Stimulated activated CD8-positive, alpha-beta memory T cell treated with anti-CD3 and anti-CD28 coated beads, Interleukin-7, amount 100 ng/mL, for 1 hour (primary cell): ENCODE measurements at places on chromosomes 2 and 18.

DNA sequence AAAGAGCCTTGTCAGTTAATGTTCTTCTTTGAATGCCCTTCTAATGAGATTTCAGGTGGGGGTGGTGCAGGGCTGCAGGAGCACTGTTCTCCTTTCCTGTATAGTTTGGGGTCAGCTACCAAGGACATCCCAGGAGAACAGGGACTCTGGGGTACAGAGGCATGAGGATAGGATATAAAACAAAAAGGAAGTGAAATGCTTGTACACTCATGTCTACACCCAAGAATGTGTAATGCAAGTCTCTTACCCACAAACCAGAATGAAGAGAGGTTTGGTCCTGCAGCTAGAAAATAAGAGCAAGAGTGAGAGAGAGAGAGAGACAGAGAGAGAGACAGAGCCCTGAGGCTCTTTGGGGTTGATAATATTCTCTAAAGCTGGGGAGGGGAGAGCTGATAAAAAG lies 151.8 kb upstream of the KCTD1 start:
- DNase-seq, result no peak

DNA sequence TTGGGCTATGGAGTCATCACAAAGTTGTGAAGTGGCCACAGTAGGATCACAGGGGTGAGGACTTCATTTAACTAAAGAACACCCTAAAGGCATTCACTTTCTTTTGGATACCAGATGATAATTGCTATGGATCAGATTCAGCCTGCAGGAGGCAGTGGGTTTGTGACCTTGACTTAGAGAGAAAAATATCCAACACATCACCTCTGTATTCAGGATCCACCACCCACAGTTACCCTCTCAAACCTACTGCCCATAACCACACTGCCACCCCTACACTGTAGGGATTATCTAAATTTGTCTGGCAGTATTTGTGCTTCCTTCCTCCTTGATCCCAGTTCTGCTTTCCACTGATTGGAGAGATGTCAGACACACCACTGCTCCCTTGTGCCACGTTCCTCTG lies 269.4 kb downstream of the MYCN start:
- no peak for DNase-seq

DNA sequence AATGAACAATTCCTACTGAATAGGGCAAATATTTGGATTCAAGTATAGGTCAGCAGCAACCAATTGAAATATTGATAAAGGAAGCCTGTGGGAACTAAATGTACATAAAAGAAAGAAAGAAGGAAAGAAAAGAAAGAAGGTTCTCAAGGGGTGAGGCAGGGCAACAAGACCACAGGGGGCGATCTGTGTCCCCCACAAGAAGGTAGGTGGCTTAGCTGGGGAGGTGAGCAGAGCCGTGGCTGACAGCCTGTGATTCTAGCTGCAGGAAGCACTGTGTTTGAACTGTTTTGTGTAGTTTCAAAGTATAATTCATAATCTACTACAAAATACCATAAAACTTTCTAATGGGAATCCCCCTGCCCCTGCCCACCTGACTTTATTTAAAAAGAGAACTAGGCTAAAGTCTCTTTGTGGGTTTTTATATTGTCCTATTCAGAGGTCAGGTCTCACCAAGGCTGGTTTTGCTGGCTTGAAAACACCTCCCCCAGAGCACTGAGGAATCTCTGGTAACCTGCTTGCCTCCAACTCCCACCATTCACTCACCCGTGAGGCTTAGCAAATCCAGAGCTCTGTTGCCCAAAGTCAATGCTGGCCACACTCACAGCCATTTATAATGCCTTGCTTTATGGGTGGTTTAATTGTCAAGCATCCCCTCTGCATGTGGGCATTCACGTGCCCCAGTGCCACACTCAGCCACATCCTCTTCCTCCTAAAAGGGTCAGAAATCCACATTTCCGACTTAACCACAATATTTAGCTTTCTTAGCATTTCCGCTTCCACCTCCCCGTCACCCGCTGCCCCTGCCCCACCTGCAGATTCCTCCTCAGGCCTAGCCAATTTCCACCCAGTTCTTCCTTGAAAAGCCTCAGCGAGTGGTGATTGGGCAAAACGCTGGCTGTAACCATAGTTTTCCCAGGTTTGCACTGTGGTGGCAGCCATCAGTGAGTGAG lies 36.4 kb upstream of the LMAN1 start:
- no peak for DNase-seq

- DNase-seq, result no peak
Measured at GRCh38 chr2:45629971-45630370, 18.9 kb upstream of the SRBD1 start.

- no peak for DNase-seq
Measured at GRCh38 chr18:8413751-8414150, 195.5 kb upstream of the RAB12 start.

DNA sequence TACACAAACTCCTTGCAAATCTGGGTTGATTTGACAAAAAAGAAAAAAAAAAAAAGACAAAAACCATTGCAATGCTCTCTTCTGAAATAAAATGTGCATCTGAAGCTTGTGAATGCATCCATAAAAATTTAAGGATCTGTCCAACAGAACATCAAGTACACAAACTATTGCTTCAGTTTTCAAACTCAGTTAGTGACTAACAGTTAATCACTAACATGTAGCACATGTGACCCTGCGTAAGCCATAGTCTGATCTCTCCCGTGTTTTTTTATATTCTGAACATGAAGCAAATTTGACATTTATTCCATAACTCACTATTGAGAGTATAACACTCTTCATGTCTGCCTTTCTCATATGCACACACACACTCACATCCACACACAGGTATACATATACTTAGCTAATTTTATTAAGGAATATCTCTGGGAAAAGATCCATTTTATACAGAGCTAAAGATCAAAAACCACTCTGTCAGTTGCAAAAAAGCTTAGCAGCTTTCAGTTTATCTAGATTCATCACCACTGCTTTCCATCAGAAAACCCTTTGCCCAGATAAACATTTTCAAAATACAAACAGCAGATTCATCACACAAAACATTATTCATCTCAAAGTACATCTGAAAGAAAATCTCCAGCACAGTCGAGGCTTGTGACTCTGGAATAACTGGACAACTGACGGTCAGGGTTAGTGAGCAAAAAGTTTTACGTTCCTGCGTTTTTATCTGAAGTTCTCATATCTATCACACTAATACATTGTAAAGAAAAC lies 1000.4 kb upstream of the ACVR2A start:
- no peak for DNase-seq

GRCh38 chr2:120589771-120590608 lies 145.7 kb upstream of the GLI2 start:
- no peak for DNase-seq

DNA sequence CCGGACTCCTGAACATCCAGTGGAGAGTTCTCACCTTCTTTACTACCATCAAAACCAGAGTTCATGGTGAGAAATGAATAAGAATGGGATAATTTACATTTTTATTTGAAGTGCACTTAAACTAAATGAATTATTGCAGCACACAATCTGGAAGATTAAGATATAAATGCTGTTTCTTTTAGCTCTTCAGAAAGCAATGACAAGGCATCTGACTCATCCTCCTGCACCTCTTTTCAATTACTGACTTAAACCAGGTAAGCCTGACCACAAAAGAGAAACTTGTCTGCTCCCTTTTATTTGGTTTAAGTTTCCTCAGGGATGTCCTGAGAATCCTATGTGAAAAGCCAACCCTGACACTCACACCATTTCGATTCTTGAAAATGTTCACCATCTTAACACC lies 720 bp upstream of the DSC2 start:
- DNase-seq, result no peak

GRCh38 chr2:181772777-181773176 lies 92.5 kb upstream of the NEUROD1 start:
- no peak for DNase-seq

- DNase-seq, result no peak
Measured at GRCh38 chr18:60027397-60027796, 127.6 kb downstream of the PMAIP1 start.

- DNase-seq, result no peak
Measured at GRCh38 chr2:209642146-209642820, 129.3 kb upstream of the UNC80 start.
